ENCODE measurements at places on chromosomes 7 and 10.

DNA sequence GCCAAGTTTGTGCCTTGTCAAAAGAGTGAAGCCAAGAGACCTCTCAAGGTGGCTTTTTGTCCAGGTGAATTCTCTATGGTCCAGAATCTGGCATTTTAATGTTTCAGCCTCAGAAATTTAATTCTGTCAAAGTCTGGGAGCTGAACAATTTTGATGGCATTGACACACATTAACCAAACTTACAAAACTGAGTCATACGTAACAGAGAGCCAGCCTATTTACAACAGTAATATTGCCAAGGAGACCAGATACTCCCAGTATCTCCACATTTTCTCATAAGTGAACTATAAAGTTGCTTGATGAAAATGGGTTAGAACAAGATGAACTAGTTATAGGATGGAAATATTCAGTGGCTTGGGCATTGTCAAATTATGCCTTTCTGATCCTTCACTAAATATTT, 43.8 kb downstream of the PDE6C start:
- DNase-seq: no peak

DNA sequence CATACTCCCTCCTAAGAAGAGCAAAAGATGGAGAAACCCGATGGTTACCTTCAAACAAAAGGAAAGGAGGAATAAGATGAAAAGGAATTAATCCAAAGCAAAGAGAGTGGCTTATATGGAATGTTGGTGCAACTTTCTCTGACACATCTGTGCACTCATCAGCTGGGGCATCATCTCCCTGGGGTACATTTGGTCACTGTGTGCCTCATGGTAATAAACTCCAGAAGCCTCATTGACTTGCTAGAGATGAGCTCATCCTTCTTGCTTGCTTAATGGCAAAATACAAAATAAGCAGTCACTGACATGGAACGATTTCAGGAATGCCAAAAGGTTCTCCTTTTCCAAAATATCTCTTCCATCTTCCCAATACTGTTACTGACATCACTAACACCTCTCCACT, 22.5 kb downstream of the CAV1 start:
- no peak for DNase-seq

DNA sequence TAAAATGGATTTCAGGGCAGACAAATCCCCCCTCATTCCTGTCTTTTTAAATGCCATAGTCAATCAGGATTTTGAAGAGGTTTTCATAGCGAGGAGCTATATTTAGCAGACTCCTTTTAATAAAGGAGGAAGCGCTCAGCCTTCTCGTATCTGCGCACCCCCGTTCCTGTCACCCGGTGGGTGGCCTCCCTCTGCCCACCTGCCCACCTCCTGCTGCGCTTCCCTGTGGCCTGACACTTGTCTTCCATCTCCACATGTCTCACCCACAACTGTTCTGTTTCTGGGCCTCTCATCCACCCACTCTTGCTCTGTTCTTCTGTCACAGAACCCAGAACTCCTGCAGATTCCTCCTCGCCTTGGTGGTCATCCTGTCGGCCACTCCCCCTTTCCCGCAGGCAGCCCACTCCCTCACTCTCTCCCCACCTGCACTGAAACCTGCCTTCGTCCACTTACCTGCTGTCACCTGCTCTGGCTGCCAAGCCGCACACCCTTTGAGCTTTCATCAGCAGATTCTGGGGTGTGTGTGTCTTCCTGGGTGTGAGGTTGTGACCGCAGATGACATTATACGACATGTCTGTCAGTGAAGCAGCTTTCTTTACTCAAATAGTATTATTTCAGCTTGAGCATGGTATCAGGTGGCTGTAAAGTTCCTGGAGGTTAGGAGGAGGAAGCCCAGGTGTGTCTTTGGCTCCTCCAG, 163.5 kb upstream of the AGK start:
- no peak for DNase-seq

DNA sequence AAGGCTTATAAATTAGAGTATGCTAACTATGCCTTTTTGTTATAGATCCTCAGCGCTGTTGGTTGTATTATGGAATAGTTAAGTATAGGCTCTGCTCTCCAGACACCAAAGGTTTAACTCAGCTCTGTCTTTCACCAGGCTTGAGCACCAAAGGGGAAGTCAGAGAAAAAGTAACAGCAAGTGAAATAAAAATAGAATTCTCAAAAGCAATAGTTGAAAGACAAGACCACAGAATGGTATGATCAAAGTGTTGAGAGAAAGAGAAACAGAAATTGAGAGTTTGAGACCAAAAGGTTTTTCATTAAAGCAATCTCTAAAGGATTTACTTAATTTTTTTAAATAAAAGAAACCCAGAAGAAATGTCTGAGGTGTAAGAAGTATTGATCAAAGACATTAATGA, 529.8 kb upstream of the C7orf33 start:
- DNase-seq: no peak

DNA sequence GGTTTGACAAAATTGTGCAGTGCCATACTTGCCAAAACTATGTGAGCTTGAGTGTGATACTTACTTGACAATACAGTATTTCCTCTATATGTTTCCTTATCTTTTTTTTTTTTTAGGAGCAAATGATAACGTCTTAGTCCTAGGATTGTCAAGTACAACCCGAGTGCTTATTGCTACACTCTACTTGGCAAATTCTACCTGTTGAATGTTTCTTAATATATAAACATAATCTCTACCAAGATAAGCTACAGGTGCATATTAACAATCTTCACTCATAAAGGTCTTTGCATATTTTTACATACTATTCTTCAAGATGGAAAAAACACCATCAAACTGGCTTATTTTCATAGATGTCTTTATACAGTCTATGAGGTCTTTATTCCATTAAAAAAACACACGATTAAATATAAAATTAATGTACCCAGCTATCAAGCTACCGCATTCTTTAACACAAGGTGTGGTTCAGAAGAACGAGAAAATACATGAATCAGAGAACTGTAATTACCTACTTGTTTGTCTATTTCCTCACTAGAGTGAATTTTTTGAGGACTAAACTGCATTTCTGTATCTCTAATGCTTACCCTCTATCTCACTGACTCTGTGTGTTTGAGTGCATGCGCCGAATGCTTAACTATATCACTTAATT, 76.1 kb upstream of the PDSS1 start:
- no peak for DNase-seq

DNA sequence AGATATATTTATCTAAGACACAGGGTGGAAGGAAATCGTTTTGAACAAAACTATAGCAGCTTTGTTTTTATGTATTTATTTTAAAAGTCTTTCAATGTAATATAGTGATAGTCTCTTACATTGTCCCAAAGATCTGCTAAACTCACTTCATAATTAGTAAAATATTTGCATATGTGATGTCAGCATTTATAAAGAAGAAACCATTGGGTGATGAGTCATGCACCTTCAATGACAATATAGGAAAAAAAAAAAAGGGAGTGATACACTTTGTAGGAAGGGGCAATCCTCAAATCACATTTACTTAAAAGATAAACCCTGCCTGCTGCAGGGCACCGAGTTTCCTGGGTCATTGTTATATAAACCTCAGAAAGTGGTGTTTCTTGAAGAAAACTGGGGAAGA, 112.4 kb upstream of the SEMA3C start:
- no peak for DNase-seq

GRCh38 chr7:84069033-84069432, 125.6 kb downstream of the SEMA3A start:
- DNase-seq: no peak

DNA sequence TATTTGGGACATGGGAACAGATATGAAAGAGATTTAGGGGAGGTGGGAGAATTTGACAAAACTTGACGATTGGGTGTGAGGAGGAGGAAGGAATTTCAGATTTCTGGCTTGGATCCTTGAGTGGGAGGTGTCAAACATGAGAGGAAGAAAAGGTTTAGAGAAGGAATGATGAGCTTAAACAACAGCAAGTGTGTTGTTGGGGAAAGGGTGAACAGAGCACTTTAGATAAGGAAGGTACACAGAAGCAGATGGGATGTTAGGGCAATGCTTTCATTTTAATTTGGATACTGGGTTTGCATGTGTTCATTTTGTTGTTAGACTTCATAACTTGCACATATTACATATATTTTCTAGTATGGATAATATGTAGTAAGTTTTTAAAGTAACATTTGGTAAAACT, 23.2 kb downstream of the REEP3 start:
- no peak for DNase-seq

GRCh38 chr10:108409306-108409705, 1244.8 kb upstream of the SORCS1 start:
- DNase-seq: no peak

- DNase-seq: no peak
Measured at GRCh38 chr7:130409067-130409711, 28.9 kb downstream of the CPA1 start.

GRCh38 chr7:25383402-25383801, 155.1 kb upstream of the NPVF start:
- no peak for DNase-seq

GRCh38 chr10:109968953-109969759, 38.6 kb upstream of the ADD3 start:
- DNase-seq: no peak

- no peak for DNase-seq
Measured at GRCh38 chr10:120422457-120422856, 34.6 kb upstream of the PLPP4 start.

GRCh38 chr7:140222814-140223213, 46.0 kb upstream of the KDM7A start:
- DNase-seq: no peak

DNA sequence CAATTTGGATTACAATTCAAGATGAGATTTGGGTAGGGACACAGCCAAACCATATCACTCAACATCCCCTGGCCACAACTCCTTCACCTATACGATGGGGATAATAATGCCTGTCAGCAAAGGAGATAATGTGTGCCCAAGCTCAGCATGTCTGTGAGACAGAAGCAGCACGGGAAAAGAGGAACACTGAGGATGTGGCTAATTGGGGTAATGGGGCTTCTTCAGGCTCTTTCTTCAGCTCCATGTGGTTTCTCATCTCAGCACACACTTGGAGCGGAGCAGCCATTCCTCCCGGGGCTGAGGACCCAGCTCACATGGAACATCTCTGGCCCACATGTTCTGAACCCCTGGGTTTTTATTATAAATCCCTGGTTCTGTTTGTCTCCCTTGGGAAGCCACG, 136.0 kb upstream of the NAMPT start:
- no peak for DNase-seq

- DNase-seq: no peak
Measured at GRCh38 chr7:27211764-27212204, 11.9 kb upstream of the HOXA13 start.

- DNase-seq: no peak
Measured at GRCh38 chr7:80105701-80106408, 28.8 kb upstream of the GNAI1 start.

DNA sequence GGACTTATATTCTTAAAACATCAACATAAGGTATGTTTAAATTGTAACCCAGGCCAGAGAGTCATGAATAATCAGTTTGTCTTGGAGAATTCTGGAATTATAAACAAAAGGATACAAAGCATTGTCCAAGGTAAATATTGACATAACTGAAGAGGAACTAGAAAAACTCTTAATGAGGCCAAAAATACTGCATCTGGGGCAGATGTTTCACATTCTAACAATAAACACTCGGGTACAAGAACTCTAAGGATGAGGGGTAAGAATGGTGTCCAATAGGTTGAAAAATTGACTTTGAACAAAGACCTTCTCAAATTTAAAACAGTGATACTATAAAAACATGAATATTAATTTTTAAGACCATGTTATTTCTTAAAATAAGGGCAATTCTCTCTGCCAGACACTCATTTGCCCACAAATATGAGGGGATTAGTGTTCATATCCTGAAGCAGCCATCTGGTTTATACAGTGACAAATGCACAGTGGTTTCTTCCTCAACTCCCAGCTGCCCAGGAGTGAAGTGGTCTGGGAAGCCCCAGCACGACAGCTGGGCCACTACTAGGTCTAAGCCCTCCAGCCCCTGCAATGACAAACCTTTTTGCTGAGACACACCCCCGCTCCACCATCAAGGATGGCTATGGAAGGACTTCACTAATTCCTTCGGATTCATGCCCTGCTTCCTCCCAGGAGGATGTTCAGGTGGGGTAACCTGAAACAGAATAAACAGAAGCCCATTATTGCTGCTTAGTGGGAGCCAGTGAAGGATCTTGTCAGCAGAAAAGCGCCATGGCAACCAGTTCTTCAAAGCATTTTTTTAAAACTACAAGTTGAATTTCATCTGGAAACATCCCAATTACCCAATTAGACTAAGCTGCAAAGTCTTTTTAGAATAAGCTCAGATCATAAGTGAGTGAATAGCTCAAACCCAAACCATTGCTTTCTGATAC, 107.5 kb upstream of the ARID5B start:
- DNase-seq: no peak

- no peak for DNase-seq
Measured at GRCh38 chr7:39054731-39055130, 77.0 kb downstream of the POU6F2 start.

- no peak for DNase-seq
Measured at GRCh38 chr7:51213618-51214017, 103.0 kb downstream of the COBL start.

GRCh38 chr10:110009736-110010475, 2.1 kb downstream of the ADD3 start:
- DNase-seq: no peak

DNA sequence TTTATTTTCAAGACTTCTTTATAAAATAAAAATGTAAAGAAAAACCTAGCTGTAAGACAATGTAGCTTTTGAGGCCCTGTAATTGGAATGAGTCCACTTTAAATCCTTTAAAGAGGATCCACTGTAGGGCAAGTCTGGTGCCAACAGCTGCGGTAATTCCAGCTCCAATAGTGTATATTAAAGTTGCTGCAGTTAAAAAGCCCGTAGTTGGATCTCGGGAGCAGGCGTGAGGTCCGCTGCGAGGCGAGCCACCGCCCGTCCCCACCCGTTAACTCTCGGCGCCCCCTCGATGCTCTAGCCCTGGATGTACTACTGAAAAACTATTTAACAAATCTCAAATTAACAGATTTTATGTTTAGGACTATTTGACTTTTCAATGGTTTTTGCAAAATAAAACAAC, 414.7 kb upstream of the SEMA3C start:
- DNase-seq: no peak

- no peak for DNase-seq
Measured at GRCh38 chr10:7952266-7952665, 102.2 kb upstream of the GATA3 start.

DNA sequence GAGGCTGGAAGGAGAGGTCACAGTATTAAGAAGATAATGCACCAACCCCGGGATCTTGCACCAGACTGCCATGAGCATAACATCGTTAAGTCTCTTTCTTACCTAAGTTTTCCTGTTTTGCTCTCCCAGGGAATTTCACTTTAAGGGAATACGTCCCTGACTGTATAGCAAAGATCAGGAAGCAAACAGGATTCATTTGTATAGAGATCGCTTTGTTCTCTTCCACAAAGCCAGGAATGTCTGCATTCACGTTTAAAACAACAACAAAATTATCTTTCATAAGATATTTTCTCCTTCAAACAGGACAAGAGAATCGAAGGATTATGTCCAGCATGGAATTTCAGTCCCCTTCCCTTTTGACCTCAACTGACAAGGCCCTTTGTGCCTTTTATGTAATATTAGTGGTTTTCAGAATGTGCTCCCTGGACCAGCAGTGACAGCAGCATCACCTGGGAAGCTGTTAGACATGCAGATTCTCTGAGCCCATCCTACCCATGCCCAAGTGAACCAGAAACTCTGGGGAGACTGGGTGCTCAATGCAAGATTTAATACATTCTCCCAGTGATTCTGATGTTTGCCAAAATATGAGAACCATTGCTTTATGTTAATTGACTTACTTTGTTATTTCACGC, 286.3 kb downstream of the FGFR2 start:
- no peak for DNase-seq

- no peak for DNase-seq
Measured at GRCh38 chr10:13684806-13685482, 98.2 kb downstream of the PRPF18 start.

GRCh38 chr10:7808686-7809267, 9.5 kb upstream of the TAF3 start:
- DNase-seq: no peak

- DNase-seq: no peak
Measured at GRCh38 chr7:111104710-111105109, 13.8 kb downstream of the LRRN3 start.
